ENCODE measurements at places on chromosomes 11 and 22. TPM values are rescaled to one million over a fixed set of nuclear protein-coding genes. Genes with fewer than 3 reads are reported as not detected.

Gene MN1
- 0.38 TPM for polyA plus RNA-seq

Gene OR10D3
- polyA plus RNA-seq: not detected

Gene ARSA
- polyA plus RNA-seq: 106 TPM

Gene DNAL4
- polyA plus RNA-seq: 9.3 TPM

Gene OR4C3
- polyA plus RNA-seq: not detected

Gene ZNF214
- polyA plus RNA-seq: not detected

Gene C11orf97
- polyA plus RNA-seq: not detected

Gene SLC15A3
- polyA plus RNA-seq: 35.0 TPM

Gene POU2AF2
- polyA plus RNA-seq: not detected

Gene CSF2RB
- polyA plus RNA-seq: 29.9 TPM

Gene XKR3
- polyA plus RNA-seq: not detected

Gene SLC29A2
- not detected for polyA plus RNA-seq

Gene PRRG4
- polyA plus RNA-seq: 8.7 TPM

Gene KRTAP5-1
- polyA plus RNA-seq: not detected

Gene RFPL2
- 0.94 TPM for polyA plus RNA-seq

Gene BDNF
- not detected for polyA plus RNA-seq

Gene TMEM258
- 220 TPM for polyA plus RNA-seq

Gene OR4A5
- polyA plus RNA-seq: not detected

Gene MYO7A
- polyA plus RNA-seq: 7.7 TPM

Gene TRIM49
- not detected for polyA plus RNA-seq

Gene SERPIND1
- polyA plus RNA-seq: not detected

Gene MIAT
- 0.17 TPM for polyA plus RNA-seq

Gene OTOG
- not detected for polyA plus RNA-seq

Measured in CD14-positive monocyte (primary cell).